HTR-8/SVneo (cell line): ENCODE measurements at places on chromosomes 2 and 18.
A peak's percentile ranks its signal among the peaks of the same experiment; 100 is the strongest.

DNA sequence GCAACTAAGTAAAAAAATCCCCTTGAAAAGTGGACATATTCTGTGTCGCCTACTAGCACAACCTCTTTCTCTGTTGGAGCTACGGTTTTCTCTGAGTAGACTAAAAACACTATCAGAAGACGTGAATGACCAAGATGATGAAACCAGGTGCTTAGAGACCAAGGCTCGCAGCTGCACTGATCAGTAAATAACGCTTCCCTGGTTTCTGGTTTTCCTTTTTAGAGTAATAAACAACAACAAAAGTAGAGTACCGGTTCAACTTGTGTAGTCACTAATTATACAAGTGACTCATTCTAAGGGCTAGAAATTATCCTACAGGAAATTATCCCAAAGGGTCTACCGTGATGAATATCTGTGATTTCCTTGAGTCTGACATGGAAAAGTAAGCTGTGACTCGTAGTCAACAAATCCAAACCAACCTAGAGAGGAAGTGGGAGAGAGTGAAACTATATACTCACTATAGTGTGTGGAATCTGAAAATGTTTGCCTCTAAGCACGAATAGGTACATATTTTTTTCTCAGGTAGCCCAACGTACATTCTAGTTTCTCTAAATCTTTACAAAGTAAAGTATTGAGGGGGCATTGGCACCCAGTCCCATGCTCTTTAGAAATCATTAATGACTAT is 17.8 kb downstream of the RASGRP3 start:
- no peak for DNase-seq

- peak; percentile 69 for DNase-seq
These were observed 257.2 kb downstream of the SRBD1 start for GRCh38 chr2:45353879-45354278.

DNA sequence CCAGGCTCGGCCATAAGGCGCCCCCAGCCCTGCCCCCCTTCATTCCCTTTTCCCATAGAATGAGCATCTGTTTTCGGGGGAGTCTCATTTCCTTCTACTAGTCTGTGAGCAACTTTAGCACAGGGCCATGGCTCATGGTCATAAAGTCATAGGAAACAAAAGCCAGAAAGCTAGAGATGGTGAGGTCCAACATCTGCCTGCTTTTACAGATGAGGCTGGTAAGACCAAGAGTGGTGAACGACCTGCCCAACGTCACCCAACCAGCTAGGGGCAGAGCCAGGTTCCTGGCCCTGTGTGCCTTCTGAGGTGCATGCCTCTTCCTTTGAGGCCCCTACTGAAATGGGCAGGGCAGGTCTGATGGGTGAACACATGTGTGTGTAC is 212.7 kb downstream of the DYSF start:
- DNase-seq, result no peak

GRCh38 chr18:22275706-22276333 is 106.4 kb downstream of the GATA6 start:
- no peak for DNase-seq

- no peak for DNase-seq
These were observed 619.0 kb downstream of the SLC4A3 start for GRCh38 chr2:220246386-220246785.

DNA sequence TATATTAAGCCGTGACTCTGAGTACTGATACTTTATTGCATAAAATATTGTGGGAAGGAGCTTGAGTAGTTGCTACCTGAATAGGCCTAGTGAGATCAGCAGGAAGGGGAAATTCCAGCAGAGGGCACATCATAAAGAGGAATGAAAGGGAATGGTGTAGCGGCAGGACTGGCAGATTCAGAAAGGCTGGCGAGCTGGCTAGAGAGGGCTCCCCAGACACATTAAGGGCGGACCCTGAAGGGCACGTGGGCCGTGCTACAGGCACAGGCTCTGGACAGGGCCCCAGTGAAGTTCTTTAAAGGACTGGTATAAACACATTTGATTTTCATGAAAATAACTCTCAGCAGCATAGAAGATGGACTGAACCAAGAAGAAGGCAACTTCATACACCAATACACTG is 43.0 kb downstream of the PTPN2 start:
- DNase-seq, result no peak

DNA sequence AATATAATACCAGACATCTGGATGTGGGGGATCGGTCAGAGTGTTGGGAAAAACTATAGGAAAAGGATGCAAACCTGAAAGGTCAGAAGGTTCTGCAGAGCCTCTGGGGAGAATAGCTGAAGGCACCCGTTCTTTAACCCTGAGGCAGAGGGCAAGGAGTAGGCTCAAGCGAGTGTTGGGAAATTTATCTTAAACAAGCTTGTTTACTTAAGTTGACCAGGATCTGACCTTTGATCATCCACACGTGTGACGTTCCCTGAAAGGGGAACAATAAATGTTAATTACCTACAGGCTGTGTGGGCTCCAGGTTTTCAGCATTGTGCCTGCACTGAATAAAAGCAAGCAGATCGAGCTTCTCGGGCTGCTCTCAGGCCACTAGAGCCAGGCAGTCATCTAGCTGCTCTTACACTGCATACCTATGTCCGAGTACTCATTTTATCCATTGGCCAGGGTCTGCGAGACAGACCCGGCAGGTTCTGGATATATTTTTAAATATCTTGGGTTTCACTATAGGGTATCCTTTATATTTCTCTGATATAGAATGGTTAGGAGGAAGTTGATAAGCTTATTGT is 400.6 kb upstream of the CHST9 start:
- no peak for DNase-seq

DNA sequence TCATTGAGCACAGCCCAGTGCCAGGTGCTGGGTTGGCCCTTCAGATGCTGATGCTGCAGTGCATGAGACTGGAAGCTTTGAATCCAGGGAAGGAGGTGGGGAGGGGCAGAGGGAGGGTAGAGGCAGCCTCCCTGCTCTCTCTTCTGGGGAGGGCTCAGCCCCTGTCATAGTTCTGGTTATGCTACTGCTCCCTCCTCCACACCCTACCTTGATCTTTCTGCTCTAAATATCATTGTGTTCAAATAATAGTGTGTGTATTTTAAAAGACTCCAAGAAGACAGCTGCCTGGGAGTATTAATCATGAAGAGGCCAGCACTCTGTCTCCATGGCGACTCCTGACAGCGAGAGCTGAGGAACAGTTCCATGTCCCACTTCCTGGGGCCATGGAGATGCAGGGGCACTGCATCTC is 3.8 kb upstream of the EGR4 start:
- no peak for DNase-seq

GRCh38 chr18:56139792-56140254 is 498.6 kb downstream of the TXNL1 start:
- no peak for DNase-seq

DNA sequence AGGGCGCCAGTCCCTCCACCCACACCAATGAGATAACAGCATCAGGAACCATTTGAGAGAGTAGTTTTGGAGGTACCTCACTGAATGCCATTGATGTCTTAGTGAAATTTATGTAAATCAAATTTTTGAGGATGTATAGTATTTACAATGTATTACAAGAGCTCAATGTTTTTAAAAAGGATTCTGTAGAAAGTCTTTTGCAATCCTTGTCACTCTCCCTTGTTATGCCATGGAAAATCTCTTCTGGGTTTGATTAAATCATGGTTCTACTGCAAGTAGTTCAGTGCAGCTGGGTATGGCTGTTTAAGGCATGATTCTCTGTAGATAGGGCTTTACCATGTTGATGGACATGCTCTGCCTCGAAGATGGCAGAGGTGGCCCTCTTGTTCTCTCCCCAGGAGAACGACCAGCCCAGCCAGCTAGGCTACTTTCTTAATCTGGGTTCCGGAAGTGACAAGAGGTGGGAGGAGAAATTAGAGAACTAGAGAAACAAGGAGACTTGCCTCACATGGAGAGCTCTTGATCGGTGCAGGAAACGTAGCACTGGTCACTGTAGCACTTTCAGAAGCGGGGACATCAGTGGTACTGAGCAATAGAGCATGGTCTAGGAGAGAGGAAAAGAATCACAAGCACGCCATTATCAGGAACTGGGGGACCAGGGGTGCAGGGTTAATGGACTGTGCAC is 202.7 kb downstream of the CLIP4 start:
- no peak for DNase-seq

- DNase-seq, result no peak
These were observed 2.6 kb downstream of the NHEJ1 start for GRCh38 chr2:219158025-219158424.

DNA sequence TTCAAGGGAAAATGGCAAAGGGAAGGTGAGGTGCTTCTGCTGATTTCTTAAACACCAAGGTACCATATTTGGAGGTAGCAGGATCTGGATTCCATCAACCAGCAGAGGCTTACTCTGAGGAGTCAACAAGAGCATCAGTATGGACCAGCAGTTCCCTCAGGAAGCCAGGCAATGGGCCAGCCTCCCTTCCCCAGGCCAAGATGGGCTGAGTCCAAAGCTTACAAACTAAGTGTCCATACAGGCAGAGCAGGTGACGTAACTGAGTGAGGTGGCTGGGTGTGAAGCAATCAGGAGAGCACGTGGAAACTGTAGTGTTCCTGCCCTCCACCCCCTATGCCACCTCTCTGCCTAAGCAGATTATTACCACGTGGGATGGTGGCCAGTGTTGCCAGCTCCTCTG is 134.2 kb upstream of the HNRNPA3 start:
- DNase-seq, result no peak

DNA sequence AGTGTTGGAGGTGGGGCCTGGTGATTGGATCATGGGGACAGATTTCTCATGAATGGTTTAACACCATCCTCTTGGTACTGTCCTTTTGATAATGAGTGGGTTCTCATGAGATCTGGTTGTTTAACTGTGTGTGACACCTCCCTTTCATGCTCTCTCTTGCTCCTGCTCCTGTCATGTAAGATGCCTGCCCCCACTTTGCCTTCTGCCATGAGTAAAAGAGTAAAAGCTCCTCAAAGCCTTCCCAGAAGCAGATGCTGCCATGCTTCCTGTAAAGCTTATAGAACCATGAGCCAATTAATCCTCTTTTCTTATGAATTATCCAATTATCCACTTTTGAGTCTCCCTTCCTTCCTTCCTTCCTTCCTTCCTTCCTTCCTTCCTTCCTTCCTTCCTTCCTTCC is 317.7 kb downstream of the RDH14 start:
- no peak for DNase-seq

GRCh38 chr2:200158647-200159356 is 147.7 kb upstream of the SPATS2L start:
- DNase-seq, result no peak

- DNase-seq, result no peak
These were observed 54.7 kb downstream of the CABLES1 start for GRCh38 chr18:23189768-23190661.

DNA sequence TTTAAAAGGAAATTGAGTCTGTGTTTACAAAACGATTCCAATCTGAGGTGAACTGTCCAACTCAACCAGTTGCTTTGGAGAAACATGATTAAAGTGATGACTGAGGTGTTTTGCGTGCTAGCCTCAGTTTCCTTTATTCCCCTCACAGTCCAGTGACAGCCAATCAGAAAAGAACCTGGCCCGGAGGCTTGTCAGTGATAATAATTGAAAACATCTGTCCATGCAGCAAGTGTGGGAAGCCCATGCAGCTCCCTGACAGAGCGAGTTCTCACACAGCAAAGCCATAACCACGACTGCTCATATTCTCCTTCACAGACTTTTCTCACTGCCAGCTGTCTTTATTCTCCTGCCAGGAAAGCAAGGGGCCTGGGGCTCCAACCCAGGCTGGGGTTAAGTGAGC is 613.4 kb downstream of the ARHGAP15 start:
- no peak for DNase-seq
